ENCODE measurements at places on chromosomes 16 and 17. TPM values are rescaled to one million over a fixed set of nuclear protein-coding genes. Genes with fewer than 3 reads are reported as not detected.
A peak's percentile ranks its signal among the peaks of the same experiment; 100 is the strongest.

Gene TRIM16
- total RNA-seq = 42.4 TPM

Gene CENPT
- 42.1 TPM for total RNA-seq

Gene CCDC200
- 0.48 TPM for total RNA-seq

Gene TM4SF5
- not detected for total RNA-seq

Gene MT1G
- total RNA-seq = not detected

Gene WNK4
- total RNA-seq = 1.6 TPM

Gene TBC1D26
- total RNA-seq = 2.6 TPM

Gene GSDMA
- total RNA-seq = not detected

Gene MMP25
- total RNA-seq = not detected

Gene KRT31
- not detected for total RNA-seq

Gene GAS2L2
- not detected for total RNA-seq

GRCh38 chr16:1194665-1195392, 30.2 kb downstream of the TPSG1 start:
- H3K4me1 ChIP-seq = no peaks in the 10 kb centered on the region
- H3K36me3 ChIP-seq = no peaks in the 10 kb centered on the region
- no peak overlapping the region for H3K27ac ChIP-seq

DNA sequence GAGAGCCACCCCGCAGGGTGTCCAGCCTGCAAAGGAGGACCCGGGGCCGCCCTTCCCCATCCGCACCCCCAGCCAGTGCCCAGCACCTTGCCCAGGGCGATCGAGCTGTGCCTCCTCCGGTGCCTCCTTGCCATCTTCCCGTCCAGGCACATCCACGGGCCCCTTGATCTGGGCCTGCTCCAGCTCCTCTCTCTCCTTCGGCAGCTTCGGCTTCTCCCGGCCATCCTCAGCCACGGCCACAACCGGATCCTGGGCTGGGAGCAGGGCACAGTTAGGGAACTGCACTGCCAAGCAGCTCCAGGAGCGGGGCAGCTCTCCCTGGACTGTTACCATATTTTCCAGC, 13.8 kb downstream of the NDUFAF8 start:
- DNase-seq = no peak
- peaks cover 24% of the 10 kb centered on the region for H3K4me1 ChIP-seq
- no peak overlapping the region for H3K27ac ChIP-seq
- H3K4me3 ChIP-seq = no peak overlapping the region

GRCh38 chr17:79388556-79389295, 222.1 kb downstream of the RBFOX3 start:
- peak; percentile 82 for DNase-seq
- no peak overlapping the region for H3K27ac ChIP-seq
- H3K27me3 ChIP-seq = peaks cover 54% of the 10 kb centered on the region
- no peaks in the 10 kb centered on the region for H3K36me3 ChIP-seq
- no peaks in the 10 kb centered on the region for H3K4me1 ChIP-seq

DNA sequence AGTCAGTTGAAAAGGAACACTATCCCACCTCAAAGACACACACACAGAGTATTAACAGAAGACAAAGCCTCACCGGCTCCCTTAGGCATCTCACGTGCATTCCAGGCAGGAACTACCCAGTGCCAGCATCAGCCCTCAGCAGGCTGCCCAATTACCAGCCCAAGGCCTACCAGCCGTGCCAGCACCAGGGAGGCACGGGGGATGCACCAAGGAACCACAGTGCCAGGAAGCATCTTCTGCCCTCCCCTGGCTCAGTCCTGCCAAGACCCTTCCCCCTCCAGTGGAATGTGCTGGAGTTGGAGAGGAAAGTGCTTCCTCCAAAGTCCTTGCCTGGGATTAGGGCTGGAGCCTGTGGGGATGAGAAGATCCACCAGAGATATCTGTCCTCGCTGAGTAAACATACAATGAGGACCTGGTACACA, 11.0 kb upstream of the KRT19 start:
- H3K4me1 ChIP-seq = peaks cover 13% of the 10 kb centered on the region
- no peaks in the 10 kb centered on the region for H3K27me3 ChIP-seq
- no peak overlapping the region for H3K4me3 ChIP-seq
- no peak for DNase-seq
- no peaks in the 10 kb centered on the region for H3K36me3 ChIP-seq

- peaks cover 18% of the 10 kb centered on the region for H3K4me1 ChIP-seq
- no peak overlapping the region for H3K27ac ChIP-seq
- no peaks in the 10 kb centered on the region for H3K27me3 ChIP-seq
- no peak overlapping the region for H3K4me3 ChIP-seq
Observed at GRCh38 chr17:7893187-7893880, 4.7 kb downstream of the CHD3 start.

DNA sequence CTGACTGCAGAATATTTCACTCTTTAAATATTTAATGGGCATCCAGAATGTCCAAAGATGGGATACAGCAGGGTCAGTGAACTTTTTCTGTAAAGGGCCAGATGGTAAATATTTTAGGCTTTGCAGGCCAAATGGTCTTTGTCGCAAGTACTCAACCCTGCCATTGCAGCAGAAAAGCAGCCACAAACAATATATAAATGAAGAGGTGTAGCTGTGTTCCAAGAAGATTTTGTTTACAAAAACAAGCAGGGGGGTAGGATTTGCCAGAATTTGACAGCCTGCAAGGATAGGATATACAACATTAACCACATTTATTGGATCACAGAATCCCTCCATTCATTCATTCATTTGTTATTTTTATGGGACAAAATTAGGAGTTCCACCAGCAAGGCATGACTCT, 435.0 kb upstream of the DYNLRB2 start:
- peaks cover 11% of the 10 kb centered on the region for H3K27me3 ChIP-seq
- H3K4me3 ChIP-seq = no peak overlapping the region
- H3K27ac ChIP-seq = no peak overlapping the region
- H3K4me1 ChIP-seq = no peaks in the 10 kb centered on the region
- H3K36me3 ChIP-seq = no peaks in the 10 kb centered on the region
- no peak for DNase-seq

DNA sequence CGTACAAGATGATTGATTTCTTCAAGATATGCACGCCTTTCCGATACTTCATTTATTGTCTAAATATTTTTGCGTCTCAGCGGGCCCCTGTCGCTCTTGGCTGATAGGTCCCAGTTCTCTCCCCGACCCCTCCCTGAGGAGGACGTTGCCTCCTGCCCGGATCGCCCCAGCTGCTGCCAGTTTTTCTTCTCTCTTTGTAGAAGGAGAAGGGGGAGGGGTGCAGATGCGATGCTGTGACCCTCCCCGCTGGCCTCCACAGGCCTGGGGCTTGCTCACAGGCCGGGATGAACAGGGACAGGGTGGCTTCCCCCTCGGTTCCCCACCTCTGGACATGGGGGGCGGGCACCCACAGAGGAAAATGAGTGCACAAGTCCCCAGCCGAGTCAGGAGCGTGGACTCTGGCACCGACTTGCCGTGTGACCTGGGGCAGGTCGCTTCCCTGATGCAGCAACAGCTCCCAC, 53.6 kb upstream of the ZC3H18 start:
- no peaks in the 10 kb centered on the region for H3K27me3 ChIP-seq
- no peak overlapping the region for H3K4me3 ChIP-seq
- H3K4me1 ChIP-seq = peaks cover 6% of the 10 kb centered on the region
- no peaks in the 10 kb centered on the region for H3K36me3 ChIP-seq
- H3K27ac ChIP-seq = no peak overlapping the region
- no peak for DNase-seq

- no peaks in the 10 kb centered on the region for H3K27me3 ChIP-seq
- no peak overlapping the region for H3K4me3 ChIP-seq
- peaks cover 3% of the 10 kb centered on the region for H3K36me3 ChIP-seq
- no peak for DNase-seq
- H3K27ac ChIP-seq = peak overlapping the region; percentile 57
- H3K4me1 ChIP-seq = no peaks in the 10 kb centered on the region
Observed at GRCh38 chr17:3647251-3647650, 10.7 kb downstream of the CTNS start.

GRCh38 chr17:6547336-6547735, 9.0 kb downstream of the PITPNM3 start:
- H3K36me3 ChIP-seq = no peaks in the 10 kb centered on the region
- H3K4me1 ChIP-seq = peaks cover 21% of the 10 kb centered on the region
- no peak for DNase-seq
- no peak overlapping the region for H3K4me3 ChIP-seq

- no peaks in the 10 kb centered on the region for H3K36me3 ChIP-seq
- H3K4me3 ChIP-seq = no peak overlapping the region
- no peaks in the 10 kb centered on the region for H3K4me1 ChIP-seq
- DNase-seq = no peak
- no peak overlapping the region for H3K27ac ChIP-seq
Observed at GRCh38 chr17:9256751-9257629, 235.7 kb downstream of the NTN1 start.

GRCh38 chr17:70153210-70153609, 16.1 kb upstream of the KCNJ2 start:
- H3K27me3 ChIP-seq = no peaks in the 10 kb centered on the region
- H3K4me1 ChIP-seq = no peaks in the 10 kb centered on the region
- H3K4me3 ChIP-seq = no peak overlapping the region
- no peak for DNase-seq

- no peaks in the 10 kb centered on the region for H3K36me3 ChIP-seq
- peaks cover 13% of the 10 kb centered on the region for H3K4me1 ChIP-seq
- H3K27me3 ChIP-seq = no peaks in the 10 kb centered on the region
- DNase-seq = no peak
- H3K27ac ChIP-seq = no peak overlapping the region
Observed at GRCh38 chr17:75909812-75910274, 5.2 kb upstream of the MRPL38 start.

DNA sequence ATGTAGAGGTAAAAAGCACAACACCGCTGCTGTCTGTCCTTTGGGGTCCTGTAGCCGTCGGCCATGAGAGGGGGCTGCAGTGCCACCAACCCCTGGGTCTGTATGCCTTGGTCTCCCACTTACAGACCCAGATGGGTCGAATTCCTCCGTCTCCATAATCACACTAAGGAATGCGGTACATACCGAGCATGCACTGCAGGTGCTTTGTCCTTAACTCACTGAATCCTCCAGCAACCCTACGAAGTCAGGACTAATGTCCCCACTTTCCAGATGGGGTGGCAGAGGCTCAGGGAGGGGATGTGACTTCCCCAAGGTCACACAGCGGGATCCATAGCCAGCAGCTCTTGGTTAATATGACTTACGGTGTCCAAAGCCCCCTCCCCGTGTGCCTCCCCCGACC, 219.9 kb upstream of the CIBAR2 start:
- no peaks in the 10 kb centered on the region for H3K27me3 ChIP-seq
- DNase-seq = no peak
- H3K36me3 ChIP-seq = no peaks in the 10 kb centered on the region
- H3K4me1 ChIP-seq = peaks cover 50% of the 10 kb centered on the region

DNA sequence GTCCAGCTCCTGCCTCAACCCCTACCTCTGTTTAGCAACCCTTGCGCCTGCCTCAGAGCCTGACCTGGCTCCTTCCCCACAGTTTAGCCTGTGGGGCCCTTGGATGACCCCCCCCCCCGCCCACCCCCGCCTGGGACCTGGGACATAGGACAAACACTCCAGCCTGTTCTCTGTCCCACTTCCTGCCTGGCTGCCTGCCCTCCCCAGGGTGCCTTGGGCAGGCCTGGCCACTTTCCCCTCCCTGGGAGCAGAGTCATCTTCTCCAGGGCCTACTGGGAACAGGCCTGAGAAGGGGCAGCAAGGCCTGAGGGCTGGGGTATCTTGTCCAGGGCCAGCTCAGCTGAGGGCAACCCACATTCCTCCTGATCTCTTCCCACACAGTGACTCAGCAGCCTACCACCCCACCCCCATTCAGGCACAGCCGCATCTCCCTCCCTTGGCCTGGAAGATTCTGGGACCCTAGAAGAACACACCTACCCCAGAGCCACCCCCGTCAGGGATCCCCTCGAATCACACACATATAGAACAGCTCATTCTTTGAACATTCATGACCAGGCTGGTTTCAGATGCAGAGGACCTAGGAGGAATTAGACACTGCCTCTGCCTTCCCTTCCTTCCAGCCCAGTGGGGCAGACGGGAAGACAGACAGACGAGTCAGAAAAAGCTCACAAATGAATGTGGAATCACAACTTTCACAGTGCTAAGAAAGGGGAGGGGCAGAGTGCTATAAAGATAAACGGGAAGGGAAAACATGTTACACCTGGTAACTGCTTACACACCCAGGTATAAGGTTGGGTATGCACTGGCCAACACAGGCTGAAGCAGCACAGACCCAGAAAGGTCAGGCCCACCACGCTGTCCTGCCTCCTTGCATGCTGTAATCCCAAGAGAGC, 6.0 kb downstream of the FHOD1 start:
- peaks cover 5% of the 10 kb centered on the region for H3K36me3 ChIP-seq
- H3K4me3 ChIP-seq = no peak overlapping the region
- no peaks in the 10 kb centered on the region for H3K4me1 ChIP-seq
- no peak overlapping the region for H3K27ac ChIP-seq
- peak; percentile 77 for DNase-seq
- no peaks in the 10 kb centered on the region for H3K27me3 ChIP-seq

- H3K4me3 ChIP-seq = no peak overlapping the region
- H3K36me3 ChIP-seq = no peaks in the 10 kb centered on the region
- no peaks in the 10 kb centered on the region for H3K27me3 ChIP-seq
- H3K27ac ChIP-seq = no peak overlapping the region
- H3K4me1 ChIP-seq = no peaks in the 10 kb centered on the region
Observed at GRCh38 chr17:56715613-56716357, 117.9 kb downstream of the C17orf67 start.

GRCh38 chr17:59377410-59377809, 46.0 kb downstream of the YPEL2 start:
- DNase-seq = no peak

DNA sequence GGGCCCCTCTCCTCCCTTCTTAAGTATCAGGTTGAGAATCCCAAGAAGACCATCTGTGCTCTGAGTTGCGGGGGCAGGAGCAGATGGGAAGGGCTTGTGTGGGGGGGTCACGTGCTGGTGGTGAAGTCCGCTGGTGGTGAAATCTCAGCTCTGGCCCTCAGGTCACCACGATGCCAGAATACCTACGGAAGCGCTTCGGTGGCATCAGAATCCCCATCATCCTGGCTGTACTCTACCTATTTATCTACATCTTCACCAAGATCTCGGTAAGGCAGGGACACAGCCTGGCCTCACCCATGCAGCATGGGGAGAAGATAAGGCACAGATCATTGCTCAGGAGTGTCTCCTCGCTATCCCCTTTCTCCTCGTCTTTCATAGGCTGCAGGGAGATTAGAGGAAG, 29.7 kb downstream of the SLC5A11 start:
- H3K4me1 ChIP-seq = no peaks in the 10 kb centered on the region
- no peak overlapping the region for H3K27ac ChIP-seq
- H3K4me3 ChIP-seq = no peak overlapping the region

DNA sequence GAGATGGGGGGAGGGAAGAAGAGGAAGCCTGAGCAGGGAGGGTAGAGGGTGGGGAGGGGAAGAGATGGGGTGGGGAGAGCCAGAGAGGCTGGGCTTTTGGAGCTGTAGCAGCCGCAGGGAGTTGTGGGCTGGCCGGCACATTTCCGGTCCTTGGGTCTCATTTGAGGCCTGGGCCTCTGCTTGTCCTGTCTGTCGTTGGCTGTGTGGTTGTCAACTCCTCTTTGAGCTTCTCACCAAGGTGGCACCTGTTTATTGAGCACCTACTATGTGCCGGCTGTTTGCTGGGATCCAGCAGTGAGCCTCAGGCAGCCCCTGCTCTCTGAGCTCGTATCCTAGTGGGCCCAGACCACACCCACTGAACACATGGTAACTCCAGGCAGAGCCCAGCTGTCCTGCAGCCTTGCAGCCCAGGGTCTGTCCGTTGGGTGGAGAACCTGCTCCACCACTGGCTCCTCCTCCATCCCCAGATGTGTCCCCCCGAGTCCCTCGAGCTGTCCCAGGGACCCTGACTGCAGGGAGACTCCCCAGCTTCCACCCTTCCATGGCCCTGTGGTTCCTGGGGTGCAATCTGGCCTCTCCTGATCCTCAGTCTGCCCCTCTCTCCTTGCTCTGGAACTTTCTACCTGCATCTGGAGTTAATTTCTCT, 164.9 kb downstream of the IRF8 start:
- H3K4me3 ChIP-seq = no peak overlapping the region
- H3K36me3 ChIP-seq = no peaks in the 10 kb centered on the region
- H3K27ac ChIP-seq = no peak overlapping the region

Measured in cardiac muscle cell (in vitro differentiated cells and primary cell).